ENCODE measurements at places on chromosomes 5 and 9.

GRCh38 chr5:177392765-177393164, 7.7 kb downstream of the PFN3 start:
- no peak for DNase-seq

GRCh38 chr9:113894166-113894565, 18.1 kb downstream of the ZNF618 start:
- DNase-seq: no peak

- DNase-seq: peak; percentile 54
Measured at GRCh38 chr9:91221332-91221731, 140.4 kb downstream of the AUH start.

GRCh38 chr5:41882765-41883164, 12.5 kb upstream of the OXCT1 start:
- no peak for DNase-seq

GRCh38 chr9:133204335-133204992, 4.6 kb downstream of the OBP2B start:
- no peak for DNase-seq

All from fibroblast of skin of abdomen (primary cell).